Melanocyte of skin (primary cell): ENCODE measurements at places on chromosomes 4 and X. TPM values are rescaled to one million over a fixed set of nuclear protein-coding genes. Genes with fewer than 3 reads are reported as not detected.

LAMTOR3 gene
- total RNA-seq: 45.3 and 63.5 TPM in 2 replicates

CNGA1 gene
- not detected in 2 replicates for total RNA-seq

DKK2 gene
- 1.8 and 2.8 TPM in 2 replicates for total RNA-seq

PTPN13 gene
- 39.3 and 75.4 TPM in 2 replicates for total RNA-seq

DACH2 gene
- under 0.01 TPM in 1 of 2 replicates, not detected in the other for total RNA-seq

MAGEC2 gene
- total RNA-seq: not detected in 2 replicates

SLC6A14 gene
- not detected in 2 replicates for total RNA-seq

AFM gene
- not detected in 2 replicates for total RNA-seq

TRIM2 gene
- total RNA-seq: 125 and 216 TPM in 2 replicates

PNCK gene
- total RNA-seq: 0.33 and 1.2 TPM in 2 replicates
